ENCODE measurements at places on chromosomes 5 and 9. TPM values are rescaled to one million over a fixed set of nuclear protein-coding genes. Genes with fewer than 3 reads are reported as not detected.

Gene DIPK1B
- total RNA-seq: 7.3 TPM

Gene WHRN
- 4.0 TPM for total RNA-seq

Gene SLC1A3
- 12.4 TPM for total RNA-seq

DNA sequence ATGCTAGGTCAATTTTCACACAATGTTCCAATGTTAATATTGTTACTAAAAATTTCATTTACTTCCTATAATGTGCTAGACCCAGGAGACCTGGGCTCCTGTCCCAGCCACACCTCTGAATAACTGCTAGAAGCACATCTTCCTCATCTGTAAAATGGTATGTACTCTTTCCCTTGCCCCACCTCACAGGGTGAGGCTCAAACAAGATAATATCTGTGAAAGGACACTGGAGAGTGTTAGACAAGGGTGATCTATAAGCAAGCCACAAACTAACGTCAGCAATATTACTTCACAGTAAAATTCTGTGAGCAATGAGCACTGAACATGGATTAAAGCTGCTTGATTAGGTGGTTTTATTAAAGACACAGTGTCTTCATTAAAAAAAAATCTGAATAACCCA is 186.4 kb downstream of the EPB41L4A start:
- no peak for DNase-seq

- no peak for DNase-seq
Observed at GRCh38 chr9:6186691-6187090, 28.9 kb upstream of the IL33 start.

- DNase-seq: no peak
Observed at GRCh38 chr9:437066-437465, 222.4 kb downstream of the DOCK8 start.

GRCh38 chr9:79053598-79053997 is 518.2 kb upstream of the TLE4 start:
- no peak for DNase-seq

DNA sequence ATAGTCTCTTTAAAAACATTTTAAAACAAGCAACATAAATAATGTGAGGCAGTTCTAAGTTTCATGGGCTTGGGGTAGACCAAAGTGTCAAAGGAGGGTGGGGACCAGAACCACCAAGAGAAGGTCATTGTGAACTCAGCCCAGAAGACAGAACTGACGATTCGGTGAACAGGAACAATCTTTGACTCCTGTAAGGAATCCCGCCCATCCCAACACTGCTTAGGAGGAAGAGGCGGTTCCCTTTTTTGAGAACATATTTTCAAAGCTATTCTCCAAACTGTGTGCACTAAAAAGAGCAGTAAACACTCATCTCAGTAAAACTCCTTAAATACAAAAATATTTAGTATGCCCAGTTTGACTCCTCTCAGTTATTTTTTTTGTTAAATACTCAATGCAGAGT is 176.5 kb upstream of the TLE4 start:
- no peak for DNase-seq

GRCh38 chr9:108339251-108339650 is 516.5 kb downstream of the ACTL7B start:
- DNase-seq: no peak

DNA sequence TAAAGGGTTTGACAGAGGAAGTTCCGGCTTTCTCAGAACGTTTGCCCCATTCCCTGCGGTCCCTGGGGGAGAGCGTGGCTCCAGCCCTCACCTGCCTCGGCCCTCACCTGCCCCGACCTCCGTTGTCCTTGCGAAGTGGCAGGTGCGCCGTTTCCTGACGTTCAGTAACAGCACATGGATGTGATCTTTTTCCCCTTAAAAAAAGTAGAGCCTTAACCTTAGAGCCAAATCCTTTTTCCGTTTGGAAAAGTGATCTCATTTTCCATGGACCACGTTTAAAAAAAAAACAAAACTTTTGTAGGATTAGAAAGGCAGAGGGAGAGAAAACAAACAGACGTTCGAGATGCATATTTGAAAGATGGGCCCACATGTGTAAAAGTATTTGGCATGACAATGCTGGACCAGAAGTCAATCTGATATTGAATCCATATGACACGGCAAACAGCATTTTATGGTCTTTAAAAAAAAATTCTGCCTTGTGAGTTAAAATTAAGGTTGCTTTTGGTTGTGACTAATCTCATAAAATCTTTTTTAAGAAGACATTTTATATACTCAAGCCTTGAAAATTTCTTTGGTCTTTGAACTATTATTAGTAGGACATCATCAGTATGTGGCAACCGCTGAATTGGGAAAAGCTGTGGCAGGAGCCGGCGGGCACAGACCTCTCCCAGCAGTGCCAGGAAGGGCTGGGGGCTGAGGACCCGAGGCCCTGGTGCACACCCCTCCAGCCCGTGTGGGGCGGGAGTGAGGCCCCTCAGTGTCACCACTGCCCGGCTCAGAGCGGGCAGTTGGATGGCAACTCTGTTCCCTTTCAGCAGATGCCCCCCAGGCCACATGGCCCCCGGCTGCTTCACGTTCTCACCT is 42.5 kb upstream of the EXOC3 start:
- DNase-seq: peak; percentile 76

- DNase-seq: peak; percentile 62
Observed at GRCh38 chr9:19127871-19128500, 694 bp upstream of the PLIN2 start.

DNA sequence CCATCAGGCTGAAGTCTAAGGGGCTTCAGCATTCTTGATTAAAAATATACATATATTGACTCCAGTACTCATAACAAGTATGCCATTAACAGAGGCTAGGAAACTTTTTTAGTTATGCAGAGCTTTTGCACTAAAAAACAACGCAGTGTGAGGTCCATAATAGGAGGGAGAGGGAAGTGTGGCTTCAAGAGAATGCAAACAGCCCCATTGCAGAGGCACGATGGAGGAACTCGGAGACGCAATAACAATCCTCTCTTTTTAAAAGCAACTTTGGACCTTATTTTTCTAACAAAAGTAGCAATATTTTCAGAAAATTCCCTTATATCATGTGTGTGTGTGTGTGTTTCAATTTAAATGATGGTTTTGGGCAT is 150.0 kb upstream of the PTCH1 start:
- no peak for DNase-seq

DNA sequence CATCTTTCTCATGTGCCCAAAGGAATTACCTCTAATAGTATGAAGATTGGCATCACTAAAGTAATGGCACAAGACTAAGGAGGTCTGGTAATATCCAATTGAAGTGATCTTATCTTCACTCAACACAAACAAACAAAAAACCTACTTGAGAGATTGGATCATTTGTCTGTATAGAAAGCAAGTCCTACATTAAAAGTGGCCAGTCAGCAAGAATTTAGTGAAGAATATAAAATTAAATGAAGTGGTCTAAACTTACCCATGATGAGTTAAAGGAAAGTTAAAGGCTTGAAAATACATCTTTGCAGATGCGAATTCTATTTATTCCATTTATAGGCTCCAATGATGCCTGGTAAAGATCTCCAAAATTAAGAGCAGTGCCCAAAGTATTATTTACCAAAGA is 350.3 kb upstream of the PCSK5 start:
- no peak for DNase-seq

DNA sequence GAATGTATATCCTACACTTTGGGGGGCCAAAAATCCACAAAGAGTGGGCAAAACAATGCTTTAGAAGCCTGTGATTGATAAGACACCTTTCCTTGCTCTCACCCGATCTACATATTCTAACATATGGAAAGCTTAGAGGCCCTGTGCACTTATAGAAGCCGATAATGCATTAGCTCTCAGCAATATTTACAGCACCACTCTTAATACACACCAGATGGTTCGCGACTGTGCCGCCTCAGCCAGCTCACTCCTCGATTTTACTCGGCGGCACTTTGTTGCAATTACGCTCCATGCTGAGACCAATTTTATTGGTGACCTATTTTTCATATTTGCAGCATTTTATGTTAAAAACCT is 18.8 kb downstream of the NR2F1 start:
- DNase-seq: no peak

- DNase-seq: no peak
Observed at GRCh38 chr5:143870871-143871632, 59.1 kb downstream of the HMHB1 start.

Measured in aorta (tissue), 5 donors.